ENCODE measurements at places on chromosomes 2 and 18. TPM values are rescaled to one million over a fixed set of nuclear protein-coding genes. Genes with fewer than 3 reads are reported as not detected.

TTC21B gene
- total RNA-seq, result 23.9 TPM

DNA sequence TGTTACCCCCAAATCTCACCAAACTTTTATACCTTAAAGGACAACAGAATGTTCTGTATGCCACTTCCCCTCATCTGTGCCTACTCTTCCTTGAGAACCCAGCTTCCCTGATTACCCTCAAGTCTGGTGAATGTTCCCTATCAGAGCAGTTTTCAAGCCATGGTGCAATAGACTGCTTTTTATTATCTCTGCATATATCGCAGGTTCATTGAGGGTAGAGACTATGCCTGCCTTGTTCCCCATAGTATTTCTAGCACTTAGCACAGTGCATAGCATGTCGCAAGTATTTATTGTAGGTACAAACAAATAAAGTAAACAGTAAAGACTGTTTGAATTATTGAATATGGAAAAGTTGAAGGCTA, 146.6 kb downstream of the HAUS1 start:
- no peaks in the 10 kb centered on the region for H3K27me3 ChIP-seq
- DNase-seq, result no peak
- H3K27ac ChIP-seq, result no peak overlapping the region
- H3K36me3 ChIP-seq, result peaks cover 5% of the 10 kb centered on the region

CERKL gene
- total RNA-seq, result not detected

- no peaks in the 10 kb centered on the region for H3K27me3 ChIP-seq
- no peaks in the 10 kb centered on the region for H3K4me1 ChIP-seq
- no peak overlapping the region for H3K27ac ChIP-seq
- H3K4me3 ChIP-seq, result no peak overlapping the region
- no peak for DNase-seq
Measured at GRCh38 chr2:59804732-59805131, 748.7 kb downstream of the BCL11A start.

- H3K27ac ChIP-seq, result no peak overlapping the region
- H3K4me1 ChIP-seq, result no peaks in the 10 kb centered on the region
- H3K36me3 ChIP-seq, result peaks cover 12% of the 10 kb centered on the region
- no peak overlapping the region for H3K4me3 ChIP-seq
Measured at GRCh38 chr2:3423492-3424170, 44.1 kb downstream of the TRAPPC12 start.

STAT4 gene
- 0.63 TPM for total RNA-seq

NEU2 gene
- total RNA-seq, result not detected
